ENCODE measurements at places on chromosomes 4 and X.

- DNase-seq: no peak
These were observed 262.5 kb upstream of the PCDH18 start for GRCh38 chr4:137794764-137795254.

DNA sequence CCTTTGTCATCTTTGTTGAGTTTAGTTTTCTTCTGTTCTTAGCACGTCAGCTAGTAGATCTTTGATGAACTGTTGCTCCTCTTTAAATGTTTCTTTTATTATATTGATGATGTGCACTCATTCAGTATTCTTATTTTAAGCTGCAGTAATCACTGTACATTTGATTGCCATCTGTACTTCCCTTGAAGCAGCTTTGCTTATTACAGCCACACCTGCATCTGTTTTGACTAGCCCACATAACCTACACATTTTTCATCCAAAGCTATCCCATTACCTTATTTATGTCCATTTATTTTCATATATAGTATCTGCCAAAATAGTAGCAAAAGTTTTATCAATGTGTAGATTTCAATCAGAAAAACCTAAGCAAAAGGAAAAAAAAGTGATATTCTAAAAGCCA lies 23.9 kb upstream of the GUCY1B1 start:
- DNase-seq: no peak

- DNase-seq: no peak
These were observed 193.7 kb downstream of the PPP3CA start for GRCh38 chr4:101153653-101154052.

DNA sequence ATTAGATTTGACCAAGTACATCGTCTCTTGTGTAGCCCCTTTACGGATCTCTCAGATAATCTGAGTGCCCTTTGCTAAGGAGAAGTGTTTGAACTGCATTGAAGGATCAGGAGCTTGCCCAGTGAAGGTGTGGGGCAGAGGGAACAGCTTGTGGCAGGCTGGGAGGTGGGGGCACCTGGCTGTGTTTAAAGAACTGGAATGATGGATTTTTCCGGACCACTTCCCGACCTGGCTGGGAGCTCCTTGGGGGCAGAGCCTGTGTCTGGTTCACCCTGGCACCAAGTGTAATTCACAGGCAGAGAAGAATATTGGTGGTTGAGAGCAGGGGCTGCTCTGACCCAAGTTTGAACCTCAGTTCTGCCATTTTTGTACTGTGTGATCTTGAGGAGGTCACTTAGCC lies 18.5 kb downstream of the TBC1D14 start:
- no peak for DNase-seq

DNA sequence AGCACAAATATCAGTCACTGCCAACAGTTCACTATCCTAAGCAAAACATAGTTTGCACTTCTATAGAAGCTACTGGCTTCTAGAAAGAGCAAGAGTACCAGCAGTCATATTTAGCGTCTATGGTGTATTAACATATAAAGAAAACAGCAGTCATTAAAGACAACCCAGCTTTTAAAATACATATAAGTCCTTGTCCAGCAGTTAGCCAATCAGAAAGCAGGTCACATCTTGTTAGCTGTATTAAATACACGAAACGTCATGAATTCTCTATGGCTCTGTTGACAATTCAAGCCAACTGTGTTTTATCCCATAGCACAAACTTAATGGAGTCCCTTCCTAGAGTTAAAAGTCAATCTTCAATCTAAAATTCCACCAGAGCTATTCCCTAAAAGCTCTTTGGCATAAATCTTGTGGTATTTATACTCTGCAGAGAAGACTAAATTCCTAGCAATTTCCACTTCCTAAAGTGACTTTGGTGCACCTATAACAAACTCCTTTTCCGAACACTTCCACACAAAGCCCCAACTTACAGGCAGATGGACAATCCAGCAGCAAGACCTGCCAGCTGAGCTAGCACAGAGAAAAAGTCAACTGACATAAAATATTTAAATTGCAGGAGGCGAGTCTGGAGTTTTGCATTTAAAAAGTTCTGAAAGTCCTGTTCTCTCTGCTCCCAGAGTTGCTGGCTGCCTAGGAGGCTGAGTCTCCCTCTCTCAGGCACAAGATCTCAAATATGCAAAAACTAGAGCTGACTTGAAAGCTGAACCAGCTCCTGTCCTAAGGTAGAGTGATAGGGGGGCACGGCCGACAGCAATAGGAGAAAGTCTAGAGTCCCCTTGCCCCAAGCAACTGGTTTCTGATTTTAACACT lies 1.3 kb downstream of the LDB2 start:
- DNase-seq: no peak

DNA sequence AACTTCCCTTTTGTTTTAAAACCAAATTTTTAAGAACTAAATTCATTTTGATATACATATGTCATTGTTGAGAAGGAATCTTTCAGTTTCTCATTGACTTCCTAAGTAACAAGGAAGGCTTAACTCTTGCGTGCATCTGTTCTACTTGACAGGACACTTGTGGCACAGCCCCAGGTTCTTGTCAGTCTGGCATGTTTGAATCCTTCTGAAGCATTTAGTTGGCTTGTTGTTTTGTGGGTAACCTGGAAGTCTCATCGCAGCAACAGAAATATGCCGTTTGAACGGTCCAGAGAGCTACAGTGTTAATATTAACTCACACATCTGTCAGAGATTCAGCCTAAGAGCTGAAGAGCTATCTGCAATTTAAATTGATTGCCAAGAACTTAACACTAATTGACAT lies 76.0 kb downstream of the GLRA3 start:
- no peak for DNase-seq

DNA sequence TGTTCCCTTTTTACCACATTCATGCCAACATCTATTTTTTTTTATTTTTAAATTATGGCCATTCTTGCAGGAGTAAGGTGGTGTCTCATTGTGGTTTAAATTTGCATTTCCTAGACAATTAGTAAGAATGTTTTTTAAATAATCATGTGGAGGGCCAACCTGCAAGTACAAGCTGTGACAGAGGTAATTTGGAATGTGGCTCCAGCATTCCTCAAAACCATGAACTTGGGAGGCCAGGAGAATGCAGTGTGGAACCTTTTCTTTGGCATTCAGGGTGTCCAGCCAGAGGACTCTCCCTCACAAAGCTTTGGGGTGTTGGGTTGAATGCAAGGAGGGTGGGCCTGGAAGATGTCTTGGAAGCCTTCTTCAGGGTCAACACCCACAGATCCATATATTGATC lies 7.3 kb upstream of the TMEM185A start:
- DNase-seq: no peak

DNA sequence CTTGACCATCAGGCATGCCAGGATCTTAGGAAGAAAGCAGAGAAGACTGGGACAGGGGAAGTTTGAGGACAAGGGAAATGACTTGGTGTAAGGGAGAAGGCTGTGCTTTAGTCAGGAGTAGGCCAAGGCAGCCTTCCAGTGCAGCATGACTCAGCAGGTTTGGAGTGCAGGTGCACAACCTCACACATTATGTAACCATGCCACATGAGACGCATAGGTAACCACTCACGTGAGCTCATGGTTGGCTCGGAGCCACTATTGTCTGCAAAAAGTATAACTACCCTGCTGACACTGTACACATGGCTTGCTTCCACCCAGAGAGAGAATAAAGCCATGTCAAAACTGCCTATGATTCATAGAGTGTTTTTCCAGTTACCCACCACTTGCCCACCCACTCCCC lies 715.9 kb downstream of the SMARCA1 start:
- no peak for DNase-seq

DNA sequence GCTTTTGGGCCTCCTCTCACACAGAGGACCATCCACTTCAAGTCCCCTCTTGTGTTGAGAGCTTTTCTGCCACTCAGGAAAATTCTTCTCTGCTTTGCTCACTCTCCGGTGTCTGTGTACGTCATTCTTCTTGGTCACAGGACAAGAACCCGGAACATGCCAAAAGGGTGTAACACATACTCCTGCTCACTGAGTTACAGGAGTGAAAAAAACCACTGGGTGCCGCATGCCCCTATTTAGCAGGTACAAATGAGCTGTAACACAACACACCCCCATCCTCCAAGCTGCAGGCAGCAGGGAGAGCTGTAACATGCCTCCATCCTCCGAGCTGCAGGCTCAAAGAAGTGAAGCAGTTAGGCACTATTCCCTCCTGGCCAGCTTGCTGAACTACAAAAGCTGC lies 13.0 kb upstream of the CXCL2 start:
- DNase-seq: no peak
